ENCODE measurements at places on chromosomes 12 and 14.

DNA sequence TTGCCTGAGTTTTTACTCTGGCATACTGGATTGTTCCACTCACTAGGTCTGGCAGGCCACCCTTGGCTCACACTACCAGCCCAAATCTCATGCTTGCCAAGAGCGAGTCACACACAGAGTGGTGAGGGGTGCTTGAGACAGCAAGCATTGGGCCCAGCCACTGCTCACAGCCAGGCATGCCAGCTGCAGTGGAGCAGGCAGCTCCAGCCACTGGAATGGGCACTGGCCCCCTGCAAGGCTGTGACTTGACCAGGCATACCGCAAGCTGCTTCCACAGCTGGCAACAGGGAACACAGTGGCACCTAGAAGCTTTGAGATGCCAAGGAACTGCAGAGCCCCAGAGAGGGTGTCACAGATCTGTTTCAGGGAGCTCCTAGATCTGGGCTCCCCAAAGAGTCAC is 488.5 kb downstream of the LRFN5 start:
- H3K4me1 ChIP-seq = no peaks in the 10 kb centered on the region
- no peak overlapping the region for H3K27ac ChIP-seq
- H3K27me3 ChIP-seq = no peaks in the 10 kb centered on the region
- H3K36me3 ChIP-seq = no peaks in the 10 kb centered on the region
- no peak overlapping the region for H3K4me3 ChIP-seq
- no peak for DNase-seq

GRCh38 chr14:68245146-68246073 is 425.8 kb downstream of the RAD51B start:
- H3K27me3 ChIP-seq = no peaks in the 10 kb centered on the region
- peak overlapping the region; percentile 86 for H3K27ac ChIP-seq
- H3K4me1 ChIP-seq = peaks cover 31% of the 10 kb centered on the region
- H3K36me3 ChIP-seq = no peaks in the 10 kb centered on the region
- peak; percentile 47 for DNase-seq

- no peak overlapping the region for H3K27ac ChIP-seq
- peak; percentile 74 for DNase-seq
- peak overlapping the region; percentile 67 for H3K4me3 ChIP-seq
- H3K4me1 ChIP-seq = peaks cover 3% of the 10 kb centered on the region
- H3K36me3 ChIP-seq = no peaks in the 10 kb centered on the region
- no peaks in the 10 kb centered on the region for H3K27me3 ChIP-seq
Measured at GRCh38 chr14:23182372-23183157, 895 bp downstream of the SLC7A8 start.

GRCh38 chr12:104828015-104828414 is 130.1 kb downstream of the SLC41A2 start:
- no peak for DNase-seq
- no peaks in the 10 kb centered on the region for H3K27me3 ChIP-seq
- H3K36me3 ChIP-seq = no peaks in the 10 kb centered on the region
- no peaks in the 10 kb centered on the region for H3K4me1 ChIP-seq

DNA sequence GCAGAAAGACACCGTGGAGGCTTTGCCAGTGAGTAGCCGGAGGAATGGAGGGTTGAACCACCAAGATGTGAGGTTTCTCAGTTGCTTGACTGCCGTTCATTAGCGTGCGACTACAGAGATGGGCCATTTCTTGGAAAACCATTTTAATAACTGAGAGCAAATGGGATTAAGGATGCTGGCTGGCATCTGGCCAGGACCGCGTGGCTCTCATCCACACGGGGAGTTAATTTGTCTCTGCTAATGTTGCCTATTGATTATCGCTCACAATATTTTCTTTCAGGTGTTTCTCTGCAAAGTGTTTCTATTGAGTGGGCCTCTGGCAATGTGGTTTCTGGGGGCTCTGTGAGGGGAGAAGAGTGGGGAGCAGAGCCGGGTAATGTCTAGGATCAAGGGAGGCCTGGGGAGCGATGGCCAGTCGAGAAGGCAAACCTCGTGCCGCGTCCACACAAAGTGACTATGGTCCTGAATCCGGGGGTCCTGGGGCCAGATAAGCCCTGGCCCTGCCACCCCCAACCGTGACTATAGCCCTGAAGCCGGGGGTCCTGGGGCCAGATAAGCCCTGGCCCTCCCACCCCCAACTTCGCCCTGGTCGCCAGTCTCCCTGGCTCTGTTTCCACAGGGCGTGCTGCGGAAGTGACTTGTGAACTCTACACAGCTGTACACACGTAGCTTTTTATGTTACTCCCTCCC is 110.6 kb downstream of the PRMT8 start:
- H3K27ac ChIP-seq = no peak overlapping the region
- peaks cover 38% of the 10 kb centered on the region for H3K4me1 ChIP-seq

GRCh38 chr12:24378548-24379407 is 429.3 kb upstream of the SOX5 start:
- H3K4me3 ChIP-seq = no peak overlapping the region
- H3K36me3 ChIP-seq = no peaks in the 10 kb centered on the region
- DNase-seq = no peak
- H3K4me1 ChIP-seq = no peaks in the 10 kb centered on the region

GRCh38 chr14:25252793-25253192 is 202.8 kb upstream of the STXBP6 start:
- H3K27me3 ChIP-seq = no peaks in the 10 kb centered on the region
- H3K27ac ChIP-seq = no peak overlapping the region
- no peaks in the 10 kb centered on the region for H3K4me1 ChIP-seq
- H3K4me3 ChIP-seq = no peak overlapping the region
- H3K36me3 ChIP-seq = no peaks in the 10 kb centered on the region
- DNase-seq = no peak

GRCh38 chr14:53525608-53526007 is 372.5 kb upstream of the DDHD1 start:
- H3K27me3 ChIP-seq = no peaks in the 10 kb centered on the region
- DNase-seq = no peak
- no peak overlapping the region for H3K27ac ChIP-seq
- H3K4me3 ChIP-seq = no peak overlapping the region
- H3K36me3 ChIP-seq = no peaks in the 10 kb centered on the region

- no peaks in the 10 kb centered on the region for H3K27me3 ChIP-seq
- DNase-seq = no peak
- H3K4me1 ChIP-seq = peaks cover 2% of the 10 kb centered on the region
- H3K27ac ChIP-seq = no peak overlapping the region
- no peaks in the 10 kb centered on the region for H3K36me3 ChIP-seq
Measured at GRCh38 chr12:111745211-111745610, 21.5 kb upstream of the ALDH2 start.

GRCh38 chr12:22527999-22528398 is 16.3 kb downstream of the C2CD5 start:
- H3K4me1 ChIP-seq = no peaks in the 10 kb centered on the region
- H3K36me3 ChIP-seq = no peaks in the 10 kb centered on the region
- no peaks in the 10 kb centered on the region for H3K27me3 ChIP-seq
- no peak for DNase-seq
- H3K4me3 ChIP-seq = no peak overlapping the region

DNA sequence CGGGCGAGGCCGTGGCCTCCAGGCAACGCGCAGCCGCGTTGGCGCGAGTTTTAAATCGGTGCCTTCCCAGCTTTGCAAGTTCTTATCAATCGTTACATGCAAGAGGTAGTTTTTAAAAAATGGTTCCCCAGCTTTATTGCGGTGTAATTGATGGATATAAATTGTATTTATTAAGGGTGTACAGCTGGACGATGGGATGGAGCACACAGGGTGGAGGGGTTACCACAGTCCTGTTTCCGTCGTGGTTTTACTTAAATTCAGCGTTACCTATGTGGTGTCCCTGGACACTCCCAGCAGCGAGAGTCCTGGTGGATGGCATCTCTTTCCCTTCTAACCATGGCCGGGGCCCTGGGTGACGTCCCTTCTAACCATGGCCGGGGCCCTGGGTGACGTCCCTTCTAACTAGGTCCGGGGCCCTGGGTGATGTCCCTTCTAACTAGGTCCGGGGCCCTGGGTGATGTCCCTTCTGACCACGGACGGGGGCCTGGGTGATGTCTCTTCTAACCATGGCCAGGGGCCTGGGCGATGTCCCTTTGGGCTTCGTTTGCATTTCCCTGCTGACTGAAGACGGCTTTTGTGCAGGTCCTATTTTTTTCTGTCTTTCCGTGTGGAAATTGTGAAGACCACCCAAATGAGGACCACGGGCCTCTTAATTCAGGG is 97.9 kb downstream of the TNFAIP2 start:
- no peak overlapping the region for H3K27ac ChIP-seq
- no peak for DNase-seq
- peak overlapping the region; percentile 25 for H3K4me3 ChIP-seq
- no peaks in the 10 kb centered on the region for H3K4me1 ChIP-seq
- H3K27me3 ChIP-seq = no peaks in the 10 kb centered on the region

DNA sequence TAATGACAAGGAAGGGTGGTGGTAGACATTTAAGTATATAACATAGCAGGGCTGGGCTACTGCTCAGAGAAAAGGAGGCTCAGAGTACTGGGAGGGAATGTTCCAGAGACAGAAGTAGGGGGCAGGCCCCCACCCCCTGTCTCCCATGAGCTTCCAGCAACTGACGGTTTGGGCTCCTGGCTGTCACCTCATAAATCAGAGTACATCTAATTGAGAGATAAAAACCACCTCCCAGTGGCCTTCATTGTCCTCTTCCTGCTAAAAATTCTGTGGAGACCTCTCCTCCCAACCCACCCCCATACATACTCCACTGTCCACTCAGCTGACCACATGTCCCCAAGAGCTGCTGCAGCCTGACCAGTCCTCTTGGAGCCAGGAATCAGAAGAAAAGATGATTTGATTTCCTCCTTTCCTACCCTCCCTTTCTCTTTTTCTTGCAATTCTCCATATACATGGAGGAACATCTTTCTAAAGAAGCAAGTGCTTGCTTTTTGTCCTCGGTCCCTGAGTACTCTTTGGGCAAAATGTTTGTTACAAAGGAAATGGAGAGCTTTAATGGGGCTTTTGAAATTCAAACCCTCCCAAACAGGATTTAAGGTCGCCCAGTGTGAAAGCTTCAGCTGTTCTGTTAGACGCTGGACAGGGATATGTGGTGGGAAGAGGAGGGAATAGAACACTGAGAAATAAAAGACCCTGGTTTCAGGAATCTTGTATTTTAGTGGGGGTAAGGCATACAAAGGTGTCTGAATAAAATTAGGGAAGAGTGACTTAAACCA is 16.4 kb upstream of the KCNA5 start:
- H3K27ac ChIP-seq = no peak overlapping the region
- no peak overlapping the region for H3K4me3 ChIP-seq
- H3K36me3 ChIP-seq = no peaks in the 10 kb centered on the region
- no peaks in the 10 kb centered on the region for H3K4me1 ChIP-seq
- no peak for DNase-seq

DNA sequence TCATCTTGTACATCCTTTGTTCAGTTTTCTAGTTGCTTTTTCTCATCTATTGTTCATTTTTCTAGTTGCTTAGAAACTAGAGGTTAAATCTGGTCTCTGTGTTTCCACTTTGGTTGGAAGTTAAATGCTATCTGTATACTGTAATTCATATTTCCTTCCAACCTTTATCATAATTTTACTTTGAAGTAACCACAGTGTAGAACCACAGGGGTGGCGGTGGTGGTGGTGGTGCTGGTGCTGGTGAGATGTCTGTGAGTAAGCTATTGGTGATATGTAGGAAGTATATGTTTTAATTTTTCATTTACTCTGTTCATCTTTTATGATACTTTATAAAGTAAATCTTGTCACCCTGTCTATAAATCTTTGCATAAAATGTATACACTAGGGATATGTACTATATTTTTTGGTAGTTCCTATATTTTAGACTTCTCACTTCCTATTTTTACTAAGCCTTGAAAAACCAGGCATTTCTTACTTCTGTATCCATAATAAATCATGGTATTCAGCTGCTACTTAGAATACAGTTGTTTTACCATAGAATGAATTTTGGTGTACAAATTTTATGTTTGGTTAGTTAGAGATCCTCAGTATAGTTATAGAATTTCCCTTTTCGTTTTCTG is 31.9 kb downstream of the CCDC91 start:
- H3K27ac ChIP-seq = no peak overlapping the region
- H3K36me3 ChIP-seq = no peaks in the 10 kb centered on the region
- no peaks in the 10 kb centered on the region for H3K4me1 ChIP-seq
- DNase-seq = no peak

GRCh38 chr14:61345151-61345482 is 23.7 kb downstream of the PRKCH start:
- H3K27me3 ChIP-seq = no peaks in the 10 kb centered on the region
- H3K4me1 ChIP-seq = no peaks in the 10 kb centered on the region
- no peak overlapping the region for H3K27ac ChIP-seq
- H3K4me3 ChIP-seq = no peak overlapping the region
- no peak for DNase-seq

DNA sequence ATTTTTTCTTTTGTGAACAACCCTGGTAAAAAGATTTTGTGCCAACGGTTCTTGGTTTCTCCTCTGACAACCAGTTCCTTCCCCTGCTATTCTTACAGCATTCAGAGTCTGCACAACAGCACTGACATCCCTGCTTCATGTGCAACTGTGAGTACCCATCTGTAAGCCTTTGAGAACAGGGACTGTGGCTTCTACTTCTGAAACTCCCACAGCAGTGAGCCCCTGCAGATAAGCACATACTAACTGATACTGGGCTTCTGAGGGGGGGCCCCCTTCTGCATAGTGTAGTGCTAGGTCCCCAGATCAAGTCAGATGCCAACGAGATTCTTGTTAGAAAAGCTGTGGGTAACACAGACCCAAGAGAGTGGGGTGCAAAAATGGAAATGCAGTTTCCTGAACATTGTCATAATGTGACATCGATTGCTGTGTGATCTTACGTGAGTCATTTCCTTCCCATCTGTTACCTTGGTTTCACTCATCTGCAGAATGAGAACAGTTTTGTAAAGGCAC is 11.1 kb upstream of the NINJ2 start:
- H3K4me1 ChIP-seq = no peaks in the 10 kb centered on the region
- no peak overlapping the region for H3K27ac ChIP-seq
- no peak for DNase-seq
- no peak overlapping the region for H3K4me3 ChIP-seq
